ENCODE measurements at places on chromosomes 11 and 22.

GRCh38 chr11:4044976-4045646 lies 49.5 kb upstream of the RRM1 start:
- no peak for DNase-seq

DNA sequence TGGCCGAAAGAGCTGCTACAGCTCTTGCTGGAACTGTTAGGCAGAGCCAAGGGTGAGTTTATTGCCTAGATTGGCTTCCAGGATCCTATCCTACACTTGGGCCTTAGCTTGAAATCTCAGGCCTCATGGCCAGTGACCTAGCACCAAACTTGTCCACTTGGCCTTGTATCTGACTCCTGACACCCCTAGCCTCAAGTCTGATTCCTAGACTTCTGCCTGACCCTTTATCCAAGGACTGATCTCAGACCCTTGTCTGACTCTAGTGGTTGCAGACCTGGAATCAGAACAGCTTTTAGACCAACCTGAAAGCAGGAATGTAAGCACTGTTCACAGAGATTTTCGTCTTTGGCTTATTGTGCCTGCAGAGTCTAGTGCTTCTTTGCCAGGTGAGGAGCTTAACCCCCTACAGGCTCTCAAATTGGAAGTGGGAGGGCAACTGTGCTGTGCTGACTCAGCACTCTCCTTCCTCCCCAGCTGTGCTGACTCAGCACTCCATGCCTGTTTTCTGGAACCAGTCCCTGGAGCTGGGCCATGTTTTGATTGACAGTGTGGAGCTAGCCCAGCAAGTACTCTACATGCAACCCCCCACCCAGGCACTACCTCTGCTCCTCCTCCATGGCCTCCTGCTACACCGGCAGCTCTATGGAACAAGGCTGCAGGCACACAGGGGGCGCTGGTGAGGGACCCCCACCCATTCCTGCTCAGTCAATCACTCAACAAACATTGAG lies 35.1 kb downstream of the RRP8 start:
- no peak for DNase-seq

GRCh38 chr11:77140231-77140851 lies 12.3 kb downstream of the MYO7A start:
- no peak for DNase-seq

- no peak for DNase-seq
Measured at GRCh38 chr22:46857142-46857884, 94.9 kb downstream of the TBC1D22A start.

GRCh38 chr11:111400595-111400994 lies 21.5 kb upstream of the POU2AF1 start:
- no peak for DNase-seq

GRCh38 chr11:135069890-135070289 lies 657.8 kb upstream of the B3GAT1 start:
- no peak for DNase-seq

- peak; percentile 99 for DNase-seq
Measured at GRCh38 chr11:66311965-66312548, 4.8 kb downstream of the CD248 start.

GRCh38 chr22:19066531-19067271 lies 55.5 kb downstream of the DGCR2 start:
- DNase-seq, result no peak

DNA sequence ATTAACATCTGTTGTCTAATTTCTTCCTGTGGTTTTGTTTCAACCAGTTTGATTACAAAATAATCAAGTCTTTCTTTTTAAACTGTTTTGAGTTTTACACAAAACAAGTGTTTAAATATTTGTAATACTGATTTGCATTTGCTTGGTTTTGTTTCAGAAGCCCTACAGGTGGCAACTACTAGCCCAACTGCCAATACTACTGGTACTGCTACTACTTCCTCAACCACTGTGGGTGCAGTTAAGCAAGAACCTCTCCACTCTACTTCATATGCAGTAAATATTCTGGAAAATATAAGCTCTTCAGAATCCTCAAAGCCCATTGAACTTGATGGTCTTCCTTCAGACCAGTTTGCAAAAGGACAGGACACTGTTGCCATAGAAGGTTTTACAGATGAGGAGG lies 61.1 kb downstream of the QSER1 start:
- no peak for DNase-seq

- DNase-seq, result peak; percentile 34
Measured at GRCh38 chr11:126391970-126392632, 36.6 kb downstream of the ST3GAL4 start.

DNA sequence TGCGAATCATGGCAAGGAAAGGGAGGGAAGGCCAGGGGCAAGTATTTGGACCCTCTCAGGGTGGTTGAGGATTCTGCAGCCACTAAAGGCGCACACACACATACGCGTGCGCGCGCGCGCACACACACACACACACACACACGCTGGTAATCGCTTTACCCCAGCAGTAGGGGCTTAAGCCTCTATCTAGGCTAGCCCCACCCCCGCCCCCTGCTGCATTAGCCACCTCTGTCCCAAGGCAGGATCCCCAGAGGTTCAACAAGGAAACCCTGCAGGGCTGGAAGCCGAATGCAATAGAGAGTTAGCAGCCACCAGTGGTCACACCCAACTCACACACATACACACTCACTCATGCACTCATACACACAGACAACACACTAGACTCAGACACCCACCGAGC lies 28.6 kb upstream of the ELFN2 start:
- no peak for DNase-seq

- no peak for DNase-seq
Measured at GRCh38 chr11:28619846-28620540, 511.8 kb downstream of the METTL15 start.

GRCh38 chr11:119641983-119642745 lies 86.8 kb downstream of the NECTIN1 start:
- no peak for DNase-seq

DNA sequence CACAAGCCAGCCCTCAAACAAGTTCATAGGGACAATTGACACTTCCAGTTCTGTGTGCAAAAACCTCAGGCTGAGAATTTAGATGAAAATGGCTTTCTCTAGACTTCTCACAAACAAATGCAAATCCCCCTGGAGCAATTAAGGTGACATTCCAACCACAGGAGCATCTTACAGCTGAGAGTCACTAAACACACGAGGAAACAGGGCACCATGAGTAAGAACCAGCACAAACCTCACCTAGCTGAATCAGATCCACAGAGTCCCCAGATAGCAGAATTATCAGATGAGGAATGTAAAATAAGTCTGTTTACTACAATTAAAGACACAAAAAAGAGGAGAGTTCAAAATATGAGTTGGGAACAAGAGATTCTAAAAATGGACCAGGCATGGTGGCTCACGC lies 51.5 kb downstream of the RTL6 start:
- no peak for DNase-seq

DNA sequence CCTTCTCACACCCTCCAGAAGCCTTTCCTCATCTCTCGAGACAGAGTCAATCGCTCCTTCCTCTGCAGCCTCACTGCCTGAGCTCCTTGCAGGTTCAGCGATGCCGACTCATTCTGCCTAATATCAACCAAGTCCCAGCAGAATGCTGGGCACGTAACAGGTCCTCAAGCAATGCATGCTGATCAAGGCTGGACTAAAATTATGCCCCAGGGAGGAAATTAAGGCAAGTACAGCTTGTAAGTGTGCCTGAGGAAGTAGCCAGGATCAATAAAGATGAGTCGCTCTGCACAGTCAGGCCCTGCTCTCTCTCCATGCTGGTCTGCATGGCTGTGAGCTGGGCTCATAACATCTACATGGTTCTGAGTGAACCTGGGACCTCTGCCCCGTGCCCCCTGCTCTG lies 25.6 kb upstream of the NRIP3 start:
- DNase-seq, result no peak

DNA sequence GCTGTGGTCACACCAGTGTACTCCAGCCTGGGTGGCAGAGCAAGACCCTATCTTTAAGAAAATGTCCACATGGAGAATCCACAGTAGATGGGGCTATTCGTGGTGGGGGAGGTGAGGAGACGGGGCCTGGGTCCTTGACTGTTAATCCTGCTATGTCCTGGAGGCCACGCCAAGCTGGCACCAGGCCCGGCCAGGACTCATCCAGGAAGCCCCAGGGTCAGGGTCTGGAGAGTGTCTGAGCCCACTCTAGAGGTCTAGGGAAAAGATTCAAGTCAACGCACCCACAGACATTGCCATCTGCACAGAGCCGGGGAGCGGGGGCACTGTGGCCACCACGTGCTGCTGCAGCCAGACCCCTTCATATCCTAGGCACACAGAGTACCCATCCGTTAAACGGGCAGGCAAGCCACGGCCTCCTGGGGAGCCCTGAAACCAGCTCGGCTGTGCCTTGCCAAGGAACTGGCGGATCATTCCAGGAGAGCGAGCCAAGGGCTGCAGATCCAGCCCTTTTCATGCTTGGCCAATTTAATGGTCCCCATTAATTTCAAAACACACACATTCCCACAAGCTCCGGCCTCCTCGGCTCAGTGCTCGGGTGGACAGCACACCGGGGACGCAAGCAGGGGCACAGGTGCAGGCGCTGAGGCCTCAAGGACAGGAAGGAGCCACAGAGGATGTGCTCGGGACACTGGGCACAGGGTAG lies 24.7 kb downstream of the MACROD1 start:
- no peak for DNase-seq

GRCh38 chr22:32144496-32145274 lies 14.4 kb downstream of the C22orf42 start:
- DNase-seq, result peak; percentile 61

- no peak for DNase-seq
Measured at GRCh38 chr11:130580372-130580771, 131.9 kb downstream of the ADAMTS15 start.

DNA sequence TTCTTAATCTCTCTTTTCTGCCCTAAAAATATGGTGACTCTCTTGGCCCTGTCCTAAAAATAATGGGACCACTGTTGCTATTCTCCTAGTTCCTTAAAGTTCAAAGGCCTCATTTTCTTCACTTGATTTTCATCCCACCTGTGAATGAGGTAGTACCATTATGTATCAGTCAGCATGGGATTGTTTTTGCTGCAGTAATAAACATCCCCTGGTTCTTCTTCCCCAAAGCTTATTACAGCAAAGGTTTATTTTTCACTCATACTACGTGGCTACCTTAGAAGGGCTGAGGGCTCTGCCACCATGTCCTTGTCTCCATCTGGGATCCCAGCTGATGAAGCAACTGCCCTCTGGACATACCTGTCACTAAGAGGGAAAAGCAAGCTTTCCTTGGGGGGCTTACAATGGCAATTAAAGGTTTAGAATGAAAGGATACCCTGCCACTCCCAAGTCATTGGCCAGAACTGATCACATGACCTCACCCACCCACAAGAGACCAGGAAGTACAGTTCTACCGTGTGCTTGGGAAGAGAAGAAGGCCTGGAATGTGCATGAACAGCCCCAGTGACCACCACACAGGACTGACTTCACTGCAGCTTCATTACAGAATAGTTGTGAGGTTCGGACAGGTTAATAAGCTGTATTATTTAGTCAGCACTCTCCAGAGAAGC lies 7.8 kb downstream of the TTC38 start:
- no peak for DNase-seq

DNA sequence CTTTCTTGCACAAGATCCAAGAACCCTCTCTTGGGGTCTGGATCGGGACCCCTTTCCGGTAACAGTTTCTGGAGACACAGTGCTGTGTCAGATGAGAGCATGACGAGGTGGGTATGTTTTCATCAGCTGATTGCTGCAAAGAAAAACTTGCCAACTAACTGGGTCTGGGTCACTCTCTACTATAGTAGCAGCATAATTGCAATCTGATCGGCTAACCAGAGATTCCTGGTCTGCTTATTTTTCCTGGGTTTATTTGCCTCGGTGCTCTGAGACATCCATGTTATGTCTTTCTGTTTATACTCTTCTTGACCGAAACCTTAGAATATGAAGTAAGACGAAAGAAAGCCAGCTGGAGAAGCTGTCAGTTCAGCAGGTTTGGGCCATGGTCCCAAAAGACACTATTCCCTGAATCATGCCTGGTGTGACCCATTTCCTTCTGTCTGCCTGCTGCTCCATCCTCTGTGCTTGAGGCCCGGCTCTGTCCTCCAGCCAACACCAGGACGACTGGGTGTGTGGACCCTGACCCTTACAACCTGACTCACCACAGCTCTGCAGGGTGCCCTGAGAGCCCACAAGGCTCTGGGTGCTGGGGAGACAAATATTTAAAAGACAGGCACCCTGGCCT lies 24.1 kb upstream of the CLMP start:
- DNase-seq, result no peak

DNA sequence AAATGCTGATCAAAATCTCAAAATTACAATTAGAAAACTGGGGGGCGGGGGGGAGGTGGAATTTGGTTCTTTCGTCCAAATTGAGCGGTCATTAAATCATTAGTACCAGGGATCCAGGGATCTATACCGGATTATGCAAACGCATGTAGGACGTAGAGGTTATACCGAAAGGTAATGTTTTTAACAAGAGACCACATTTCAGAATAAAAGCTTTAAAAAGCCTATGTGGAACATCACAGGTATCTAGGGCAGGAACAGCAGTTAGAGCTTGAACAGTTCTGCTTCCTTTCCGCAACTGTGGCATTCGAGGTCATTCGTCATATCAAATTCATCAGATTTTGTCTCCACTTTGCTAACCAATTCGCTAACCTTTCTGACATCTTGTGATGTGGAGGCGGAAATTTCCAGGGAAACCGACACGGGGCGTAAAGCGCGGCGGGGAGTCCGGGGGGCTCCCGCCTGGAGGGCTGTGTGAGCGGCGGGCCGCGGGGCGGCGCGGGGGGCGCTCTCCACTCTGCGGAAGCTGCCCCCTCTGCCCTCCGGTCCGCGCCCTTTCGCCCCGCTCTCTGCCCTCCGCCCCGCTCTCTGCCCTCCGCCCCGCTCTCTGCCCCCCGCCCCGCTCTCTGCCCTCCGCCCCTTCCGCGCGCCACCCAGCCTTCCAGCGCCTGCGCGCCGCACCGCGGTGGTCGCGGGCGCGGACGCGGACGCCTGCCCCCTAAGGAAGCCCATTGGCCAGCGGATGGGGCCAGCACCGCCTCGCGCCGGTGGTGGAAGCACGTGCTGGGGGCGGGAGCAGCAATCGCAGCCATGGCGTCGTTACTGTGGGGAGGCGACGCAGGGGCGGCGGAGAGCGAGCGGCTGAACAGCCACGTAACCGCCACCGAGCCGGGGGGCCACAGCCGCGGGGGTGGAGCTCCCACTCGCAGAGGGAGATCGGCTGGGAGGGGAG lies at the start of gene DDX25:
Gene DDX25, plus strand, starts transcription at position 798 of the 949 bp plus-strand sequence. Its CDS starts 10 bp downstream, at position 808.
- no peak for DNase-seq

DNA sequence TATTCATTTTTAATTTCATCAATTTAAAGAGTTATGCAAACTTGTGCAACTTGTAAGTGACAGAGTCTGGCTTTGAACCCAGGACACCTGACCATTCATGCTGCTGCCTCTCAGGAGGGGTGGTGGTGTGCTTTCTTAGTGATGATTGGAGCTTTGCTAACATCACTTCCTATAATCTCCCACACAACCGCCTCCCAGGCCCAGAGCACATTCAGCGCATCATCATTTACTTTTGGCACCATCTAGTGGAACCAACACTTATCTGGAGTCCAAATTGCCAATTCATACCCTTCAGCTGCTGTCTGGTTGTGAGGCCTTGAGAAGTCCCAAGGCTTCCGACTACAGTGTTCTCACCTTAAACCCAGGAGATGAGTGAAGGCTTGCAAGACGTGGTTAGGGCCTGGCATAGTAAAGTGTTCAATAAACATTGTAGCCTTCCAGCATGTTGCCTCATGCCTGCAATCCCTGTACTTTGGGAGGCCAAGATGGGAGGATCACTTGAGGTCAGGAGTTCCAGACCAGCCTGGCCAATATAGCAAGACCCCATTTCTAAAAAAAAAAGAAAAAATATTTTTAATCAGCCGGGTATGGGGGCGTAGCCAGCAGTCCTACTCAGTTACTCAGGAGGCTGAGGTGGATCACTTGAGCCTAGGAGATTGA lies 1.1 kb upstream of the TTLL1 start:
- peak; percentile 60 for DNase-seq

All from CD4-positive, alpha-beta T cell treated with Interleukin-1 beta for 1 hour (primary cell).